ENCODE measurements at places on chromosomes 1 and 21.

- H3K27ac ChIP-seq = no peak overlapping the region
- H3K27me3 ChIP-seq = no peaks in the 10 kb centered on the region
- peaks cover 13% of the 10 kb centered on the region for H3K4me1 ChIP-seq
- H3K36me3 ChIP-seq = no peaks in the 10 kb centered on the region
- H3K4me3 ChIP-seq = no peak overlapping the region
- DNase-seq = no peak
Observed at GRCh38 chr1:232548691-232549090, 81.2 kb downstream of the SIPA1L2 start.

DNA sequence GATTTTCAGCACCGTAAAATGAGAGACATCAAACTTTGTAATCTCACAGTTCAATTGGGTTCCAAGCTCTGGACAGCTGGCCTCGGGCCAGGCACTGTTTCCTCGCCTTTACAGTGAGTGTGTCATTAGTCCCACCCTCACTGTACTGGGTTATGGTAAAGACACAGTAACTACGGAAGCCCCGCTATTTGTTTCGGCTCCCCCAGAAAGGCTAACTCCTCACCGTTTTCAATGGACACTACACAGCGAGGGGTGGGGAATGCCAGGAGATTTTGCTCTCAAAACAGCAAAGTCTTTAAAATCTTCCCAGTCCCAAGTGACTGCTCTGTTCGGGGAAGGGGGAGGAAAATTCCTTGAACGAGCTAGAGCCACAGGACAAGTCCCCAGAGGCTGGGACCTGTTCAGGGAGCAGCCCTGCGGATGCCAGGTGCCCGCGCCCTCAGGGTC, 757 bp upstream of the SPSB1 start:
- H3K27ac ChIP-seq = no peak overlapping the region
- H3K4me1 ChIP-seq = no peaks in the 10 kb centered on the region
- peaks cover 8% of the 10 kb centered on the region for H3K27me3 ChIP-seq
- no peak for DNase-seq

GRCh38 chr1:98130408-98130807, 209.6 kb upstream of the DPYD start:
- H3K27me3 ChIP-seq = no peaks in the 10 kb centered on the region
- no peak overlapping the region for H3K27ac ChIP-seq
- H3K36me3 ChIP-seq = no peaks in the 10 kb centered on the region
- no peak for DNase-seq

DNA sequence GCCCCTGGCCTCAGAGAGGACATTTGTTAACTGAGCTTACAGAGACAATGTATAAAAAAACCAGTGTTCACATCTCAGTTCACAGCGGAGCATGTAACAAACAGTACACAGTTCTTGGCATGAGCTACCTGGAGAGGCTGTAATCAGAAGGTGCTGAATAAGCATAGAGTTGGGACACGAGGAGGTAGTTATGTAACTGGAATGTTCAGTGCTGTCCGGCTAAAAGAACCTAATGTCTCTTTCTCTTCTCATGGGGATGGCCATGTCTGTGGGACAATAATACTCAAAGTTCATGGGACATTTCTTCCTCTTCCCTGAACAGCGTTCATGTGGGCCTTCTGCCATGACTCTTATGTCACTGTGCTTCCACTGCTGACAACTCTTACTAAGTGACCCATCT, 17.2 kb upstream of the STX12 start:
- no peak overlapping the region for H3K4me3 ChIP-seq
- no peak for DNase-seq
- no peaks in the 10 kb centered on the region for H3K4me1 ChIP-seq
- H3K36me3 ChIP-seq = no peaks in the 10 kb centered on the region
- no peaks in the 10 kb centered on the region for H3K27me3 ChIP-seq
- no peak overlapping the region for H3K27ac ChIP-seq

DNA sequence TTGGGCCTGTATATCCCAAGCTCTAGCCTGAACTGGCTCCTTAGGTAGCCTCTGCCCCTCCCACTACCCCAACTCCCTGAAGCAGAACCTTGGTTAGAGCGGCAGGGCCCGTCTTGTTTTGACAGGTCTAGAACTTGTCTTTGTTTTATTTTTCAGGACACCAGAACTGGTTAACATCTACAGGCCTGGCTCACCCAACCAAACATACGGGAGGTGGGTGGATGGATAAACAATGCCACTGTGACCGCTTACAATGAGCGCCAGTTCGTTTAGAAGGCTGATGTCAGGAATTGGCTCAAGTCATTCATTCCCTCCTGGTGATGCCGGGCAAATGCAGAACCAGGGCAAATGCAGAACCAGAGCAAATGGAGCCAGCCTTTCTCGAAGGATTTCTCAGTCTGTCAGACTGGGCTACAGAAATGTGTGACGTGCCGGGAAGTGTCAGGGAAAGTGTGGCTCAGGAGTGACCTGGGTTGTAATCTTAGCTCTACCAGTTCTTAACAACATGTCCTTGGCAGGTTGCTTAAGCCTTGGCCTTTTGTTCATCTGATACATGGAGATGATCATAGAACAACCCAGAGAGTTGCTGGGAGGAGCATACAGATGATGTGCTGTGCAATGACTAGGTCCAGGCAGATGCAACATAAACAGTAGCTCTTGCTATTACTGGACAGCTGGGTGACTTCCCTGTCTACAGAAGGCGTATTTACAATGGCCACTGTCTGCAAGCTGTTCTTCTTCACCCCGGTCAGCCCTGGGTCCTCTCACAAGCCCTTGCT, 30.5 kb upstream of the BTG2 start:
- no peaks in the 10 kb centered on the region for H3K36me3 ChIP-seq
- no peak overlapping the region for H3K27ac ChIP-seq
- H3K27me3 ChIP-seq = peaks cover 5% of the 10 kb centered on the region
- no peak overlapping the region for H3K4me3 ChIP-seq
- no peak for DNase-seq

- H3K4me3 ChIP-seq = no peak overlapping the region
- H3K27me3 ChIP-seq = no peaks in the 10 kb centered on the region
- DNase-seq = no peak
- H3K27ac ChIP-seq = no peak overlapping the region
- no peaks in the 10 kb centered on the region for H3K36me3 ChIP-seq
- no peaks in the 10 kb centered on the region for H3K4me1 ChIP-seq
Observed at GRCh38 chr1:107724648-107725047, 240.3 kb downstream of the VAV3 start.

- H3K4me1 ChIP-seq = no peaks in the 10 kb centered on the region
- H3K27me3 ChIP-seq = no peaks in the 10 kb centered on the region
- no peaks in the 10 kb centered on the region for H3K36me3 ChIP-seq
- H3K4me3 ChIP-seq = no peak overlapping the region
- H3K27ac ChIP-seq = no peak overlapping the region
- no peak for DNase-seq
Observed at GRCh38 chr21:15255763-15256162, 191.0 kb upstream of the NRIP1 start.

DNA sequence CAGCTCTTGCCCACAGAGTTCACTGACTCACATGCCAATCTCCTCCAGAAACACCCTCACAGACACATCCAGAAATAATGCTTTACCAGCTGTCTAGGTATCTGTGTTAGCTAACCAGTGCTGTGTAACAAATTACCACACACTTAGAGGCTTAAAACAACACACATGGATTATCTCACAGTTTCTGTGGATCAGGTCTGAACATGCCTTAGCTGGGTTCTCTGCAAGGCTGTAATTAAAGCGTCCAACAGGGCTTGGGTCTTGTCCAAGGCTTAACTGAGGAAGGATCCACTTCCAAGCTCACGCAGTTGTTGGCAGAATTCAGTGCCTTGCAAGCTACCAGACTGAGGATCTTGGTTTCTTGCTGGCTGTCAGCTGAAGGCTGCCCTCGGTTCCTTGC, 92.5 kb upstream of the RGS4 start:
- no peak overlapping the region for H3K27ac ChIP-seq
- no peaks in the 10 kb centered on the region for H3K27me3 ChIP-seq
- no peak for DNase-seq
- H3K4me1 ChIP-seq = no peaks in the 10 kb centered on the region

DNA sequence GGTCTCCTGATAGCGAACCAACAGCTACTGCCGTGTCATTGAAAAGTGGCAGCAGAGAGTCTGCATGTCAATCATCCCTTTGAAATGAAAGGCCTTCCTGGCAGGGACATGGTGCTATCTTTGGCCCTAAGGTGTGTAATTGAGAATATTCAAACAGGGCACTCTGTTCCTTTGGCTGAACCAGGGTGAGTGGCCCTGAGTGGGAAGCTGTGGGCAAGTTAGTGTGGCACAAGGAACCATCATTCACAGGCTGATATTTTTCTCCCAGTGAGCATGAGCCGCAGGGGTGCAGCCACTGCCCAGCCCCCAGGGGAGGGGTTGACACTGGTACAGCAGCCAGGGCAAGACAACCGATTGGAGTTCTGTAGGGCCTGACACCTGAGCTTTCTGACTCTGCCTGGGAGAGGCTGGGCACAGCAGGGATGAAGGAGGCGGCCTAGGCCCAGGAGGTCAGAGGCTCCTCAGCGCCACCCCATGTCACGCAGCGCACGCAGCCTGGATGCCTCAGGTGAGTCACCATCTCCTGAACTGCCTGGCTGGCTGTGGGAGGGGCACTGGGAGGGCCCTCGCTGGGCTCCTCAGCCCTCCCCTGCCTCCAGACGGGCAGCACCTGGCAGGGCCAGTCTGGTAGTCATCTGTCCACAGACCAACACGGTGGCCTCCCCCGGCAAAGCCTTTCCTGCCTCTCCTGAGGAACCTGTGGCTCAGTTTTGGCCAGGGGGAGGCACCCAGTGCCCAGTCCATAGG, 13.2 kb downstream of the QSOX1 start:
- peak; percentile 97 for DNase-seq
- no peak overlapping the region for H3K4me3 ChIP-seq
- no peak overlapping the region for H3K27ac ChIP-seq
- peaks cover 7% of the 10 kb centered on the region for H3K36me3 ChIP-seq

GRCh38 chr1:237478082-237478481, 412.6 kb downstream of the ZP4 start:
- H3K4me3 ChIP-seq = no peak overlapping the region
- no peak for DNase-seq
- no peaks in the 10 kb centered on the region for H3K4me1 ChIP-seq
- no peaks in the 10 kb centered on the region for H3K27me3 ChIP-seq
- no peaks in the 10 kb centered on the region for H3K36me3 ChIP-seq
- H3K27ac ChIP-seq = no peak overlapping the region

- H3K27ac ChIP-seq = no peak overlapping the region
- no peak for DNase-seq
Observed at GRCh38 chr1:111406321-111406768, 21.2 kb downstream of the OVGP1 start.

DNA sequence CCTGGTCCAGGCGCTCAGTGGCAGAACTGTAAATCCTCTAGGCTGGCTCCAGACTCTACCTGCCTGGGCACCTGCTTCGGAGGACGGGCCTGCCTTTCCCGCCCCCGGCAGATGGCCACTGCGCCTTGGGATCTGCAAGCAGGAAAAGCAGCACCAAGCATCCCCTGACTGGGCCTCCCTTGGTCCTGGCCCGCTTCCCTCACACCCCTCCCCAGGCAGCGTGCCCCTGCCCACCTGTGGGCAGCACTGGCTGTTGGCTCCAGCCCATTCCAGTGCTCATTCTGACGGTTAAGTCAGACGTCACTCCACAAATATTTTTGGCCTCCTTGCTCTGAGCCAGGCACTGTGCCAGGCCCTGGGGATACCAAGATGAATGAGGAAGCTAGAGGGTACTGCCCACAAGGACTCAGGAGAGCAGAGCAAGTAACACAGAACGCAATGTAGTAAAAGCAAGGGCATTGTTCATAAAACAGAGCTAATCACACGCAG, 22.0 kb upstream of the BLACAT1 start:
- no peaks in the 10 kb centered on the region for H3K4me1 ChIP-seq
- H3K27me3 ChIP-seq = no peaks in the 10 kb centered on the region
